ENCODE measurements at places on chromosomes 2 and 18.
A peak's percentile ranks its signal among the peaks of the same experiment; 100 is the strongest.

- no peak for DNase-seq
Measured at GRCh38 chr2:6934345-6934744, 17.1 kb downstream of the RNF144A start.

DNA sequence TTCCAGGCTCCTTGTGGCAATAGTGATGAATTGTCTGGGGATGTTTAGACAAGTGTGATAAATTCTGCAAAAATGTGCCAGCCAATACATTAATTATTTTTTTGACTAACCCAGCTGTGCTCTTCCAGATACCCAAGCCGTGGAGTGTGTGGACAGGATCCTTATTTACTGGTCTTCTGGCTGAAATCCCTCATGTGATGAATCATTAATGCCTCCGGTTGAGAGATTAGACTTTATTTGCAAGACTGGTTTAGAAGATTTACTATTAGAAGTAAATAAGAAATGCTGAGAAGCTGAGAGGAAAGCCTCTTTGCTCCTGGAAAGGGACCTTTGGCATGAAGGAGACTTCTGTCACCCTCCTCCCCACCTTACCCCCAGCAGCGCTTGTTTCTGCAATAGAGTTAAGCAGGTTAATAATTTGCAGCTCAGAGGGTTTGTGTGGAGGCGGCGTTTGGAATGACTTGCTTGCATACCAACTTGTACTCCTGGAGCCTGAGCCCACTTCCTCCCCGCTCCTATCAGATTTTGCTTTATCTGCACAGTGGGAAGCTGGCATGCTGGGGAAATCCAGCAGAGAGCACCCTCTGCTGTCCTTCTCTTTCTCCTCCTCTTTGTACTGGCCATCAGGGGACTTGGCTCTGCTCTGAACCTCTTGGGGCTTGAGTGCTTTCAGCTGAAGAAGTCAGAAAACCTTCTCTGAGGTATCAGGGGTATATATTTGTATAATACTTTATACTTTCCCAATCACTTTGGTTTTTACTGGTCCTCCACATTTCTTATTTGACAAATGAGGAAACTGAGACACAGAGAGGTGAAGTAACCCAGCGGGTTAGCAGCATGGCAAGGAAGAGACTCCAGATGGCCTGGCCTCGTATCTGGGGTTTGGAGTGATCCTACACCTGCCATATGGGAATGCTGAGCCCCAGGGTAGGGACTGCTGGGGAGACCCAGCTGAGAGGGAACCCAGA lies 16.3 kb downstream of the SLC3A1 start:
- DNase-seq = peak; percentile 95

GRCh38 chr2:144242311-144242710 lies 277.6 kb downstream of the ZEB2 start:
- no peak for DNase-seq

GRCh38 chr2:212998626-212999359 lies 152.6 kb downstream of the IKZF2 start:
- DNase-seq = no peak

GRCh38 chr2:168658706-168659105 lies 143.7 kb upstream of the NOSTRIN start:
- no peak for DNase-seq

- no peak for DNase-seq
Measured at GRCh38 chr2:218663901-218664300, 4.4 kb downstream of the BCS1L start.

DNA sequence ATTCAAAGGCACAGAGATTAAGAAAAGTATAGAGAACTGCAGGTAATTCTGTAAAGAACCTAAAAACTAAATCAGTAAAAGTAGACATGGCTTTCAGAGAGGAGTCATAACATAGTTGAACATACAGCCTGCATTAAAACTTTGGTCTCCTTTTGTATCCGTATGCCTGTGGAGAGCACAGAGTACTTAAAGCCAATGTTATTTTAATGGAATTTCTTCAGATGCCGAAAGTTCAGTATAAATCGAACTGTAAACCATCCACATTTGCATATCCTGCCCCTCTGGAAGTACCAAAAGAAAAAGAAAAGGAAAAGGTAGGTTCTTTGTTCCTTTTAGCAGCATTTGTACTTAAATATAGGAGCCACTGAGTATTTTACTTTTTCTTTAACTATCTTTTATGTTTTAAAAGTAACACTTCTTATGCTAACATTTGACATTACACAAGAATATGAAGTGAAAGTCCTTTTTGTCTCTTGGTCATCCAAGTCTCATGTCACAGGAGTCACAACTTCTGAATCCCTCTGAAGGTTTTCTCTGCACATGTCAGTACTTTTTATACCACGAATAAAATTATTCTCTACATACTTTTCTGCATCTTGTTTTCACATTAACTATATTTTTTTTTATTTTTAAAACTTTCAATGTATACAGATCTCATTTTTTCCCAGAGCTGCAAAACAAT lies 34.9 kb upstream of the ARMC9 start:
- DNase-seq = no peak

Data from fibroblast of villous mesenchyme (primary cell).